Coronary artery (tissue), 2 donors: ENCODE measurements at places on chromosomes 12 and 14.

- DNase-seq: no peak
Observed at GRCh38 chr12:88188180-88188579, 46.1 kb downstream of the TMTC3 start.

GRCh38 chr14:62062645-62063044 is 300.4 kb downstream of the SNAPC1 start:
- DNase-seq: no peak

DNA sequence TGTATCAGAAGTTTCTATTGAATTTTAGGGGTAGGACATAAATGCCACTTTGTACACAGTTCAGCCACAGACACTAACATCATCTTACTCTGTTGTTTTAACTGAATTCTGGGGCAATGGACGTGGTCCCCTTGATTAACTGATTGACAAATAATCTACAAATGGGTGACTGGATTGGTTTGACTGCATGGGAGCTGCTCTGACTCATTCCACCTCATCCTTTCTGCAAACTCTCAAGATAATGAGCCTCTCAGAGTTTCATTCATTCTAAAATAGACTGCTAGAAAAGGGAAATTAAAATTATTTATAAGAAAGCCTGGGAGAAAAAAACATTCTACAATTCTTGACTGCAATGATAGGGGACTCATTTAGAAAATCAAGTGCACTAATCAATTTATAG is 570.4 kb upstream of the SEL1L start:
- no peak for DNase-seq

- DNase-seq: no peak
Observed at GRCh38 chr14:87999277-87999676, 5.7 kb upstream of the GPR65 start.

- DNase-seq: no peak
Observed at GRCh38 chr14:88934351-88934806, 109.9 kb downstream of the TTC8 start.

DNA sequence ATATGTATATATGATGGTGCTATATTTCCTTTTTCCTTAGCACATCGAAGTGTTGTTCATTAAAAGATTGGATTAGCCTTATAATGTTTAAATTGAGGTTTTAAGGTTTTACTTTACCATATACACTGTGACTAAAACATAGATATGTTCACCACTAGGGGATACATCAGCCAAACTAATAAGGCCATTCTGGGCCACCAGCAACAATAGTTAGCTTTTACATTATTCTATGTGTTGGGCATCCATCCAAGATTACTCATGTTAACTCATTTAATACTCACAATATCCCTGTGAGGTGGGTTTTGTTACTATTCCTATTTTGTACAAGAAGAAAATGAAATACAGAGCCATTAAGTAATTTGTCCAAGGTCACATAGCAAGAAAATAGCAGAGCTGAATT is 202.6 kb upstream of the AVPR1A start:
- no peak for DNase-seq

- no peak for DNase-seq
Observed at GRCh38 chr12:47214771-47215170, 135.0 kb upstream of the AMIGO2 start.

- no peak for DNase-seq
Observed at GRCh38 chr12:23399402-23399933, 550.0 kb downstream of the SOX5 start.

- DNase-seq: peak; percentile 82
Observed at GRCh38 chr12:56634837-56635791, 5.0 kb upstream of the BAZ2A start.

DNA sequence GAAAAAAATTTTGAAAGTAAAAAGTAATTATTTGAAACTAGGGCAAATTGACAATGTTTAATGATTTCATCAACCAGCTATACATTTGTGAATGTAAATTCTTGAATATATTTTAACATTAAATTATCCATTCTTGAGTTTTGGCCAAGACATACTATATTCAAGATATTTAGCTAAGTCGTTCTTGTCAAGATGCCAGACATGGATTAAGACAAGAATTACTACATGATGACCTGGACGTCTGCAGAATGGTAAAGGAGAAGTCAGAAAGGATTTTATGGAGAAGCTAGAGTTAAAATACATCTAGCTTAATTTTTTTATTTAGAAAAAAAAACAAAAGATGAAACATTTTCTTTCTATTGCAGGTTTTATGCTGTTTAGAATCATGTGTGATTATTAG is 255.8 kb downstream of the TMTC2 start:
- no peak for DNase-seq

DNA sequence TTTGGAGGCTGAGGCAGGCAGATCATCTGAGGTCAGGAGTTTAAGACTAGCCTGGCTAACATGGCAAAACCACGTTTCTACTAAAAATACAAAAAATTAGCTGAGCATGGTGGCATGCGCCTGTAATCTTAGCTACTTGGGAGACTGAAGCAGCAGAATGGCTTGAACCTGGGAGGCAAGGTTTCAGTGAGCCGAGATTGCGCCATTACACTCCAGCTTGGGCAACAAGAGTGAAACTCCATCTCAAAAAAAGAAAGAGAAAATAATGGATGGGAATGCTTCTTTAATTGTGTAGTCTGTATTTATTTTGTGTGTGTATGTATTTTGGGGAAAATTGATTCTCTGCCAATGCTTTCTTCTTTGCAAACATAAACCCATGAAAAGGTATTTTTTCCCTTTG is 32.5 kb downstream of the SRGAP1 start:
- no peak for DNase-seq

DNA sequence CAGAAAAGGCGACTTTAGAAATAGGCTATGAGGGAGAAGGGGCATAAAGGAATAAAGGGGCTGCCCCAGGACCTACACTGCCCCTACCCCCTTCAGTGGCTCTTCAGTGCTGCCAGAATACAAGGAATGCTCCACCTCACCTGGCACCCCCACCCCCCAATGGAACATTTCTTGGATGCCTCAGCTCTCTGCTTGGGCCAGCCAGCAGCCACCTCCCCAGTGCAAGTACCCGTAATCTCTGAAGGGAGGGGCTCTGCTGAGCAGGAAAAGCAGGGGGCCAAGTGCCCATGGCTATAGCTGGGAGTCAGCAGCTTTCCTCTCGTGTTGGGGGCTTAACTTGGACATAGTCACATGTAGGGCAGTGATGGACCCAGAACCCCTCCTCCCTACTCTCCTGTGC is 33.3 kb downstream of the BAZ2A start:
- DNase-seq: no peak

GRCh38 chr12:105744371-105745058 is 394.2 kb downstream of the NUAK1 start:
- DNase-seq: no peak

DNA sequence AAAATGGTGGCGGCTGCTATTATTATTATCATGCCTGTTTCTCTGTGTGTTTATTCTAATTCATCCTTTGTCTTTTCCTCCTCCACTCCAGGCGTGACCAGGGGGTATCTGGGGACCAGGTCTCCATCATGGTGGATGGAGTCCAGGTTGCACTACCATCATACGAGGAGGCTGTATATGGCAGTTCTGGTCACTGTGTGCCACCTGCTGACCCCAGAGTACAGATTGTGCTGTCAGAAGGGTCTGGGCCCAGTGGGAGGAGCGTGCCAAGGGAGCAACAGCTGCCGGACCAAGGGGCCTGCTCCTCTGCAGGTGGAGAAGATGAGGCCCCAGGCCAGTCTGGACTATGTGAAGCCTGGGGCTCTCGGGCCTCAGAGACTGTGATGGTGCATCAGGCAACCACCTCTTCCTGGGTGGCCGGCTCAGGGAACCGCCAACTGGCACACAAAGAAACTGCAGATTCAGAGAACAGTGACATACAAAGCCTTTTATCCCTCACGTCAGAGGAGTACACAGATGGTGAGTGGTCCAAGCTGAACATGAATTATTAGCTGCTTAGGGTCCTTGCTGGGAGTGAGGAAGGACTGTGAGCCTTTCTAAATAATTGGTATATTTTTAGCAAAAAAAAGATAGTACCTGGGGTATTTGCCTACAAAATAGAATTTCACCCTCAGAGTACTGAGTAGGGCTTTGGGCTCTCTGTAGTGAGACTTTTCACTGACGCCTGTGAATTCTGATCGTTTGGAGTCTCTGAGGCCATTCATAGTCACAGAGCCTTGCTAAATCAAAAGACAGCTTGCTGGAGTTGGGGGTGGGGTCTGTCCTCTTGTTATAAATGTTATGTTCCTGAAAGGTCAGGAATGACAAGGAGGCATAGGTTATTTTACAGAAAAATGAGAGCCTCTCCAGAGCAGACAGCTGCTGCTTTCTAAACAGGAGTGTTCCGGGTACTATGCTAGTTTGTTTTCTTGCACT is 58.1 kb upstream of the SRSF5 start:
- DNase-seq: no peak

GRCh38 chr14:84671776-84672175 is 858.2 kb upstream of the FLRT2 start:
- no peak for DNase-seq

DNA sequence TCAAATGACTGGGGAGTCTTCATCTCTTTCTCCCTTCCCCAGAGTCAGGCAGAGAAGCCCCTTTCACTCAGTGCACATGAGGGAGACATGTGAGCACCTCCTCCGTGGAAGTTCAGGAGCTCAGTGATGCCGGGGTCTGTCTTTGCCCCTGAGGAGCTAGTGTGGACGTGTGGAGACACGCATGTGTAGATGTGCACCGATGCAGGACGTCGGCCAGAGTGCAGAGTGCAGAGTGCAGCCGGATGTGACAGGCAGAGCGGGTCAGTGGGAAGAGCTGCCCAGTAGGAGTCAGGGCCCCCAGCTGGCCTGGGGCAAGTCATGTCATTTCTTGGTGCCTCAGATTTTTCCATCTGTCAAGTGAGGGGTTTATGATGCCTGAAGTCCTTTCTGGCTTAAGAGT is 20.7 kb downstream of the TSPAN9 start:
- DNase-seq: no peak

DNA sequence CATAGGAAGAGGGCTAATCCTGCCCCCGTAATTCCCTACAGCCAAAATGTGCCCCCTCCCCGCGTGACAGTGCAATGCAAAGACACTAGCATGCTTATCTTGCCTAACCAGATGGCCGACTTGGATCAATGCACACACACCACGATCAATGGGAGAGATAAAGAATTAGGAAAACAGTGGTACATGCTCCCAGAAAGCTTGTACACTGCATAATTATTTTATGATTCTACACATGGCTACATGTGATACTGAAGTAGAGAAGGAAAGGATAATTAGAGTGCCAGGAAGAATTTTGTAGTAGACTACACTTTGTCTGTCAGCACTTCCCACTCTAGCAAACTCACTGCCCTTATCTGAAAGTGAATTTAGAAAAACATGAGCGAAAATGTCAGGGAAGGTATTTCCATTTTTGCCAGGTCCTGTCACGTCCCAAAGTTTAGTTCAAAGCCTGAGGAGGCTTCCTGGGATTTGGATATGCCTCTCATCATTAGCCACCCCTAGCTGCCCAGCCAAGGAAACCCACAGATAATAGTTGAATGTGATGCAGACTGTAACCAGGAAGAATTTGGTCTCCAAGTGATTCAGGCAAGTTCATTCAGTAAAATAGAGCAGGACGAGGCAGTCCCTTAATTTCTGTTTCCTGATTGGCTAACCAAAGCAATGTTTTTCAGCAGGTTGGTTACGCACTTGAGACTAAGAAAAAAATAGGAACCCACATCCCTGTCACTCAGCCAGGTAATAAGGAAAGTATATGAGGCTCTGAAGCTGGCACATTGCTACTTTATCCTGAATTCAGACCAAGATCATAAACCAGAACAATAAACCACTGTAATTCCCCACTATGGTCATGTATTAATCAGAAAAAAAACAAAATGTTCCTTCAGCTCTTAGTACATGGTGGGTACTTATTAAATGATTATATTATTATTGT is 199.6 kb upstream of the OTX2 start:
- no peak for DNase-seq

DNA sequence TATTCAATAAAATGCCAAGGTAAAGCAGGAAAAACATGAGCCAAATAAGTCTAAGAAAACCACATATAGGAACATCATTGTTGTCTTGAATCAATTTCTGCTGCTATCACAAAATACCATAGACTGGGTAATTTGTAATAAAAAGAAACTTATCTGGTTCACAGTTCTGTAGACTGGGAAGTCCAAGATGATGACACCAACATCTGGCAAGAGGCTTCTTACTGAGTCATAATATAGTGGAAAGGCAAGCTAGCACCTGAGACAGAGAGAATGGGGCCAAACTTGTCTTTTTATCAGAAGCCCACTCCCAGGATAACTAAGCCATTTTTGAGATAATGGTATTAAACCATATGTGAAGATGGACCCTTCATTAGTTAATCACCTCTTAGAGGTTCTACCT is 975.9 kb downstream of the FLRT2 start:
- DNase-seq: no peak

- DNase-seq: no peak
Observed at GRCh38 chr14:105053421-105053820, 11.8 kb downstream of the GPR132 start.

DNA sequence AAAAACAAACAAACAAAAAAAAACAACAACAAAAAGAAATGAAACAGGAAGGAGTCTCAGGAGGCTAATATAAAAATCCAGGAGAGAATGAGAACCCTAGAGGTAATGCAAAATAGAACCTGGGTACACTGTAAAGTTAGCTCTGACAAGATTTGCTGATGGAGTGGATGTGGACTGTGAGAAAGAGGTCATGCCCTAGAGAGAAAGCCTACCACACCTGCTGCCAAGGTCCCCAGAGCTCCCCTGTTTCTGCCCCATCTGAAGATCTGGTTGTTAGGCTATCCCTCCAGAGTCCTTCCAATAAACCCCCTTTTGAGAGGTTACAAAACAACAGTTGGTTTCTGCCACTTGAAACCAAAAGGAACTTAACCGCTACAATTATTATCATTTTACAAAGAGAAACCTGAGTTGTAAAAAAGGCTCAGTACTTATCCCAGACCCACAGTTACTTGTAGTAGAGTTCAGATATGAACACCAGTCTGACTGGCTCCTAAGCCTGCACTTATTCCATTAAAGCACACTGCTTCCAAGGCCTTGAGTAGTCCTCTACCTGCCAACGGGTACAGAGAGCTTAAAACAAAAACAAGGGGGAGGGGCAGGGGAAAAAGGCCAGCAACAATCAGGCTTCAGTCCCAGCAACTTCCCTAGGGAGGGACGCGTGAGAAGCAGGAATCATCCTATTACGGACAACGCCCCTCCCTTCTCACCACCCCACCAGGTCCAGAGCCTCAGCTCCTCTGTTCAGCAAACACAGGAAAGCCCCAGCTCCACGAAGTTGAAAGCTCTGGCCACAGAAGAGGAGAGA is 27.7 kb downstream of the PPP1R13B start:
- DNase-seq: no peak
